CD4-positive, alpha-beta T cell treated with Interferon alpha-2 for 1 hour (primary cell): ENCODE measurements at places on chromosomes 2 and 18.

DNA sequence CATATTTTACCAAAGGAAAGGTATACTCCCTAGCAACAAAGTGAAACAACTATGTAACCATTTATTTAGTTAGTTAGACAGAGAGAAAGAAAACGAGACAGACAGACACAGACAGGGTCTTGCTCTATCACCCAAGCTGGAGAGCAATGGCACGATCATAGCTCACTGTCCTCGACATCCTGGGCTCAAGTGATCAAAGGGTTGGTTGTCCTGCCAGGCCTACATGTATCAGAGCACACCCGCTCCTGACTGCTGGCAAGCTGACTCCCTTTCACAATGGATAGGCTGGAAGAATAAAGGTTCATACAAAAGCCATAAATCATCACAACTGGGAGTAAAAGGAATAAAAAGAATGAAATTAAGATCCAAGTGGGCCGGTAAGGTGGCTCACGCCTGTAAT, 53.5 kb downstream of the ATL2 start:
- DNase-seq = no peak

DNA sequence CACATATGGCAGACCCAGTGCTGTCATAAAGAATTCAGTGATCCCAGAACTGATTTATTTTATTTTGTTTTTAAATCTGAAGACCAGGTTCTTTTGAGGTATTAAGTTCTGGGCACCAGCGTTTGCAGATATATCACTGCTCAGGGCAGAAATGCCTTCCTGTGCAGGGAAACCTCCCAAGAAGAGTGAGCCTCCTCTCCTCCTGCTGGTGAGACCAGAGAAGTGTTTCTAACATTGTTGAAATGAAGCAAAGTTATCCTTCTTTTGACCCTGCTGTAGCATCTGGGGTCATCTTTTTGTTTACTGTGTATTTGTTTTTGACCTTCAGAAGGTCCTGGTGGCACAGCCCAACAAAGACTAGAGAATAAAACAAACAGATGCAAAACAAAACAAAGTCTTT, 94.0 kb downstream of the AQP4 start:
- DNase-seq = no peak

DNA sequence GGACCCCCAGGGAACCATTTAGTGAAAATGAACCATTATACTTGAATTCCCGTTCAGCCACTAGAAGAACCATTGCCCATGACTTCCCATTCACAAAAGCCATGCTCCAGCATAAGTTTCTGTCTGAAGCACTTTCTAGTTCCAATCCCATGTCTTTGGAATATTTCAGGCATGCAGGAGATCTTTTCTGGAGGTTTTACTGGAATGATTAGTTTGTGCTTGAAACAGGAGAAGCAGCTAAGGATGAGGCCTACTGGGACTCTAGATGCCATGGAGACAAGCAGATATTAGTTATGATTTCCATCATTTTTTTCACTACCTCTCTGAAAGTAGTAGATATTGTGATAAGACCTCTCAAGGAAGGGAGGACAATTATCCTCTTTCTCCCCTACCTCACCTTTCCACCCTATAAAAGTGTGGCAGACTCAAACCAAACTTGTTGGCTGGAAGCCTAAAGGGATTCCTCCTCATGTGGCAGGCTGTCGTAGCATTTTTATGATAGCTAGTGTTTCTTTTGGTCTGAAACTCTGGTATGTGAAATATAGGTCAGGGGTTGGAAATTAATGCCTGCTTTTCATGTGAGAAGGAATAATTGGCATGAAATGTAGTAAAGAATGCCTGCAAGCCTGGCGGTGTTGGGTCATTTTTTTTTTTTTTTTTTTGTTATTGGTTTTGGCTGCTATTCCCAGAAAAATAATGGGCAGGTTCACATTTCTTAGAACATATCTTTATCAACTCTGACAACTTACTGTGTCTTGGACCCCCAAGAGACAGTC, 29.3 kb upstream of the MMADHC start:
- no peak for DNase-seq

DNA sequence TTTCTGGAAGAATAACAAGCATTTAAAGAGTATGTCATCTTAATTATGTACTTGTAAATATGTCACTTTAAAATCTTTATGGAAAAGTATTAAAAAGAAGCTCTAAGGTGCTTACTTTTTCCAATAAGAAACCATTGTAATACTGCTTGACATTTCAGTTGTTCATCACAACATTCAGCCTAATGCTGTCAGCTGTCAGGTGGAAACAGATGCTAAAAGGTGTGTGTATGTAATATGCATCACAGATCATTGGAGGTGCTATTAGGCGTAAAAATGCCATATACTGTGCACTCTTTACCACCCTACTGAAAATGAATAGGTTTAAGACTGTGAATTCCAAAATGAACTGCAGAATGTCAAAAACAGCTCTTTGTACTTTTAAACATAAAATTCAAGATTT, 40.3 kb downstream of the METTL8 start:
- no peak for DNase-seq

GRCh38 chr2:191481305-191482070, 196.4 kb upstream of the NABP1 start:
- no peak for DNase-seq

DNA sequence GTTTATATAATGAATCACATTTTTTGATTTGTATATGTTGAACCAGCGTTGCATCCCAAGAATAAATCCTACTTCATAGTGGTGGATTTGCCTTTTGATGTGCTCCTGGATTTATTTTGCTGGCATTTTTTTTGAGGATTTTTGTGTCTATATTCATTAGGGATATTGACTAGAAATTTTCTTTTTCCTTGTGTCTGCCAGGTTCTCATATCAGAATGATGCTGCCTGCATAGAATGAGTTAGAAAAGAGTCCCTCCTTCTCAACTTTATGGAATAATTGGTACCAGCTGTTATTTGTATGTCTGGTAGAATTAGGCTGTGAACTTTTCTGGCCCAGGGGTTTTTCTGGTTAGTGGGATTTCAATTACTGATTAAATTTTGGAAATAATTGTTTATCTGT, 457.4 kb upstream of the DSEL start:
- no peak for DNase-seq

DNA sequence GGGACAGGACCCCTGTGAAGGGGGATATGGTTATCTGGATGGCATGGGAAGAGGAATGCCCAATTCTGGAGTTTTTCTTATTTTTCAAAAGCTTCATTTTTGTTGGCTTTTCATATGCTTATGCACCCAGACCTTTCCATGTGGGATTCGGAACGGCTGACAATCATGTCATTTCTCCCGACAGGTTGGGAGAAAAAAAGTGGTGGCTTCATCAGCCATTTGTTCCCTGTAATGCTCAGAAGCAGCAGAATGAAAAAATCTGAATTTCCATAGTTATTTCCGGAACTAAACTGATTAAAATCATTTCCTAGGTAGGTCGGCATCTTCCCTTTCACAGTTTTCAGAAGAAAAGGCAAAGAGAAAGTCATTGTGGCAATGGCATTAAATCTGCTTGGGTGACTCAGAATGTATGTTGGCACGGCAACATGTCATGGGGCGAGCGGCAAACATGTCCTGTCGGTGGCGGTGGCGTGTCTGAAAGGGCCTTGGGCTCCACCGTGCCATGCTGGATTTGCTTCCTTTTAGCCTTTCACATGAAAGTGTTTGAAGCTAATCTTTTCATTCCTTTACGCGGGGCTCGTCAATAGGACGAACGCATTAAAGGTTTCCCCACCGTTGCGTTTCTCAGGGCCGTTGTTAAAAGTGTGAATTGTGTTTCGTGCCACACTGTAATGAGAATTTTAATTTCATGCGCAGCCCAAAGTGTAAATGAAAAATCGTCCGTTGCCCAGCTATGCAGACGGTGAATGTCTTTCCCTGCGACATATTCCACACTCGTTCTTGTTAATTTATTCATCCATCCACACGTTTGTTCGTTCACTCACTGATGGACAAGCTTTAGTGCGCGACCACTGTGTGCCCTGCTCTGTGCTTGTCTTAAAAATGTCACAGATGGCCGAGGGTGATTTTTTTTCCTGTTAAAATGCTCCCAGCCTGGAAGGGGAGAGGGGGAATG, 18.5 kb downstream of the ACKR3 start:
- DNase-seq = no peak

DNA sequence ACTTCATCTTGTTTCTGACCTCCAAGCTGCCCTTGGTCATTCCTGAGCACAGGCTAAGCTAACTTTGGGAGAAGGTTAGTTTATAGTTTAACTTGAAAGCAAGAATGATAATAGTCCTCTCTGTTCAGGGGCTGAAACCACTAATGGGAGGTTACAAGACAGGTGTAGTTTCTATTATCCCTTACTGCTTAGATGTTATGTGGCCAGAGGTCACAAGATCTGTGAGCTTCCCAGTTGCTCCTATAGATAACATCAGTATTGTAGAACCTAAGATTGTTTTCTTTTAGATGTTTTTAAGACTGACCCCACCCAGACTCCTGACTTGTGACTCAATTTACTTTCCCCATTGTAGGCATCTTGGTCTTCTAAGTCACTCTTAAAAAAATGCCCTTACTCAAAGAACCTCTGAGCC, 94.8 kb upstream of the LPIN2 start:
- no peak for DNase-seq

GRCh38 chr2:8534729-8535468, 147.0 kb upstream of the ID2 start:
- DNase-seq = no peak

DNA sequence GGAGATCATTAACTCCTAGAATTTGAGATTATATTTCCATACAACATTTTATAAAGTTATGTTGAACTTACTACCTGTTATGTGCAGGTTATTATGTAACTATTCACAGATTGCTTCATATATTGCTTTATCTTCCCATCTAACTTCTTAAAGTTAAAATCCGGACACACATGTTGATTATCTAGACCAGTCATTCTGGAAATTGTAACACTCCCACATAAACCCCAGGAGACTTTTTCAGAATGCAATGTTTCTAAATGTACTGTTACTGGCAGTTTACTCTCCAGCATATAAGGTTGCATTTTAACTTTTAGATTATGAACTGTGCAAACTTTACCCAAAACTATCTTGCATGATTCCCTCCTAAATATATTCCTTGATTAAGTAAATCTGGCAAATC, 70.5 kb upstream of the FAM117B start:
- DNase-seq = no peak

GRCh38 chr2:218708086-218708485, 2.5 kb upstream of the TTLL4 start:
- no peak for DNase-seq

DNA sequence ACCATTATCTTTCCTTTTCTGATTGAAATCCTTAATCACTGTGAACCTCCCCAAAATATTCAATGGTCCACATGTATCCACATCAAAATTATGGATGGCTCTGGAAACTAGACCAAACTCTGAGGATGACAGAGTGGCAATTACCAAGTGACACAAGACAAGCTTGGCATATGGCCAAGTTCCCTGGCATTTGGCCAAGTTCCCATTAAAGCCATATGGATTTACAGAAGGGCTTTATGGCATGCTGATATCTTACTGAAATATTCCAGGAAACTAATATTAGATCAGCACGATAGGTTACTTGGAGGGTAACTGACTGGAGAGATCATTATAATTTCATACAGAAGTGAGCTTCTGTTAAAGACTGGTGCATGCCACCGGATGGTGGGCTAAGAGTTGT, 21.9 kb upstream of the CERS6 start:
- DNase-seq = no peak

- DNase-seq = no peak
Measured at GRCh38 chr2:48016225-48017019, 110.1 kb upstream of the FBXO11 start.

DNA sequence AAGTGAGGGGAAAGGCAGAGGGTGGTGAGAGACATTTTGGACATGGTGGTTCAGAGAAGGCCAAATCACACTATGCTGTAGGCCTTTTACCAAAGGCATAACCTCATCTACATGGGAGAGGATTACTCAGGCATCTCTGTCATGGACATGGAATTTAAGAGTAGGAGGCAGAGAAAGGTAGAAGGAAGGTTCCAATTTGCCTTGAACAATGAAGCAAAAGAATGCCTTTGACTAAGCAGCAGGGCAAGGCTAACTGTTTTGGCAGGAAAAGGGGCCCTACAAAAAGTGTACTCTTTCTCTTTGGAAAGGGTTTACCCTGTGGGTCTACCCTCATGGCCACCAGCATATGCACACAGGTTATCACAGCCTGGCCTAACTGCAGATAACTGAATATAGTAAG, 45.6 kb upstream of the RNU4ATAC start:
- no peak for DNase-seq

GRCh38 chr2:31770741-31771140, 190.0 kb upstream of the SRD5A2 start:
- DNase-seq = no peak

GRCh38 chr18:57744211-57744694, 58.9 kb downstream of the ATP8B1 start:
- no peak for DNase-seq

GRCh38 chr18:13618760-13619438, 107.5 kb downstream of the FAM210A start:
- no peak for DNase-seq

- DNase-seq = no peak
Measured at GRCh38 chr2:74862020-74862964, 28.4 kb downstream of the HK2 start.

DNA sequence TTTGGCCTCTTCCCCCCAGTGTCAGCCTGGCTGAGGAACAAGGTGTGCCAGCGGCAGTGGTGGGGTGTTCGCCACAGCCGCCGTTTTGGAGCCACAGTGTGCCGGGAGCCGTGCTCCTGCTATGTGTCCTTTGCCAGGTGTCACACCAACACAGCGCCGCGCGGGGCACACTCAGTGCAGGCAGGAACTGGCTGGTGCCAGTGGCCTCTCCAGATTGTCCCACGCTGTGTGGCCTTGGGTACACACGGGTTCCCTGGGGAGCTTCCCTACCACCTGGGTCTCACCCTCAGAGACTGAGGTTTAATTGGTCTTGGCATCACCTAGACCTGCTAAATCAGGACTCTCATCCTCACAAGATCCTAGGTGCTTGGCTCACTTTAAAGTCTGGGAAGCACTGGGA, 171.6 kb downstream of the LDLRAD4 start:
- DNase-seq = no peak

- DNase-seq = no peak
Measured at GRCh38 chr2:31420936-31421335, 6.4 kb upstream of the XDH start.

DNA sequence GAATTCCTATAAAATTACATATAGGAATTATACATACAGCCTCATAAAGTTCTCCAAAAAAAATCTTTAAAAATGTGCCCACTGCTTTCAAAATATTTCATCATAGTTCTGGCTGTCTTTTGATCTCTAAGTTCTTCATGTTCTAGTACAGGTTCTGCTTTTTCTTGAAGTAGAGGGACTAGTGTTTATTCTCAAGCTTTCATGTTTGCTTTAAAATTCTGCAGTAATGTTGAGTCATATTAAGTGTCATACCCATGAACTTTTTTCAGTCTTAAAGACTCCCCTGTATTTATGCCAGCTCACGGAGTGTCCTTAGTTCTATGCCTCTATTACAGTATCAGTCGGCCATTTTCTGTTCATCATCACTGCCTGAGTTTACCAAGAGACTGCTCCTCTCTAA, 54.8 kb upstream of the CCDC141 start:
- DNase-seq = no peak

GRCh38 chr2:180523621-180524340, 456.6 kb upstream of the UBE2E3 start:
- no peak for DNase-seq
